ENCODE measurements at places on chromosomes 16 and 17. TPM values are rescaled to one million over a fixed set of nuclear protein-coding genes. Genes with fewer than 3 reads are reported as not detected.

DNA sequence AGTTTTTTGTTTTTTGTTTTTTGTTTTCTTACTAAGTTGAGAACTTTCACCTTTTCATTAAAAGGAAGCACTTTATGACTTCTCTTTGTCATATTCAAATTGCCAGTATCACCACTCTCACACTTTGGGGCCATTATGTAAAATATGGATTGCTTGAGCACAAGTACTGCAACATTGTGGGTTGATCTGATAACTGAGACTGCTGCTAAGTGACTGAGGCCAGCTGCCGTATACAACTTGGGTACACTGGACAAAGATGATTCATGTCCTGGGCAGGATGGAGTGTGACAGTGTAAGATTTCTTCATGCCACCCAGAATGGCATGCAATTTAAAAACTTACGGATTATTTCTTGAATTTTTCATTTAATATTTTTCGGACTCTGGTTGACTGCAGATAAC lies 7.8 kb downstream of the TTC19 start:
- DNase-seq: no peak

GRCh38 chr16:87291944-87292343 lies 25.2 kb downstream of the C16orf95 start:
- no peak for DNase-seq

- peak; percentile 59 for DNase-seq
These were observed 28.8 kb downstream of the GINS2 start for GRCh38 chr16:85659805-85660511.

DNA sequence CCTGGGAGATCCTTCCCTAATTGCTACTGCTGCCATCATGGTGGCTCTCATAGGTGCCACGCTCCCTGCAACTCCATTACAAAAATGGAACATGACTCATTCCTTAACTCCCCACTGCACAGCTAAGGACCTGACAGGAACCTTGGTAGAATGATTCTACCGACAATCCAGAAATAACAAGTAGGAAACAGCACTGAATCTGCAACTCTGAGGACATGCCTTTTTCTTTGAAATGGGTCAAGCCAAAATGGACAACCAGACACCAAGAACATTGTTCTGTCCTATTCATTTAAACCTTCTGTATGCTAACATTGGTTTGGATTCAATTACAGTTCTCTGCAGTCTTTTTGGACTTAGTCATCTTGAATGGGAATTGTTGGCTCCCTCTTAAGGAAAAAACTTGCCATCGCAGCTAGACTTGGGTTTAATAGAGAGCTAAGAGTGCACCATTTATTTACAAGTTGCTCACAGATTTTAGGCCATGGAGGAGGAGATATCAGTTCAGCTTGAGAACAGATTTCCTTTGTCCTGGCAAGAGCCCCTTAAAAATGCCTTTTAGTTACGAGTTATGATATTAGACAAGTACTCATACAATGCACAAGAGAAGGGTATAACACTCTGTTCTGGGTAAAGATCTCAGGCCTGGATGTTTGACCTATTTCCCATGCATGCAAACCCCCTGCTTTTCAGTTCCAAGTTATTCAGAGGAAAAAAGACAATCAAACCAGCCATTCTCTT lies 20.9 kb upstream of the NSRP1 start:
- peak; percentile 80 for DNase-seq

SKAP1 gene
- total RNA-seq: 0.88 TPM

CCDC154 gene
- not detected for total RNA-seq

GRCh38 chr16:83826146-83826913 lies 18.6 kb downstream of the HSBP1 start:
- DNase-seq: peak; percentile 65
